ENCODE measurements at places on chromosomes 2 and 18.

DNA sequence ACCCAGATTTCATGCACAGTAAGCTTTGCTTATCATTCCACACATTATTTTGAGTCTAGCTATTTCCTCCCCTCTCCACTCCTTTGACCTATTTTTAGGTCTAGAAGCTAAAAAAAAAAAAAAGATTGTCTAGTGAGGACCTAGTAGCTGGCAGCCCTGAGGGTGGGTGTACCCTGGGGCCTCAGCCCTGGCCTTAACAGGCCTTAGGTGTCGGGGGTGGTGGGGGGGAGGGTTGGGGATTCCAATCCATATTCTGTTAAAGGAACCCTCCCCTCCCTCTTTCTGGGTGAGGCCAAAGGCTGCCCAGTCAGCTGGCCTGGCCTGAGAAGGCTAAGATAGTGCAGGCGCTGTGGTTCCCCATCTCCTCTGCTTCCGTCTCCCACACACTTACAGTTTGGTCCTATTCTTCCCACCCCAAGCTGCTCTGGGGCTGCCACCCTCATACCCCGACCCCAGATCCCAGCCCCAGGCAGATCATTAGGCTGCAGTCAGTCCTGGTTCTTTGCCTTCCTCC is 65.5 kb upstream of the HK2 start:
- no peak for DNase-seq

- no peak for DNase-seq
Measured at GRCh38 chr18:42649331-42650035, 466.0 kb downstream of the RIT2 start.

GRCh38 chr2:238569507-238570195 is 142.9 kb downstream of the ASB1 start:
- DNase-seq = peak; percentile 85

DNA sequence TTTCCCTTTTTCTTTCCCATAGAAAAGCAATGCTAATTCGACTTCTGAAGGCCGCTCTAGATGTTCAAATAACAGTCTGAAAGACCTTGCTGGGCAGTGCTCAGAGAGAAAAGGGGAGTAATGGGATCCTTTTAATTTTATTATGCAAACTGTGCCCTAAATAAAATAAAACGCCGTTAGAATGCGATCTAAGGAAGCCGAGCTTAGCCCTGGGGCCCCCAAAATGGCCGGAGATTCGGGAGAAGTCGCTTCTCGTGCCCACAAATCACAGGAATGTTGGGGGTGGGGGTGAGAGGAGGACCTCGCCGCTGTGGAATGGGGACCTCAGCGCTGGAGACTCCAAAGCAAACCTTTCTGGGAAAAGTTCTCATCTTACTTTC is 8.4 kb upstream of the POU3F3 start:
- no peak for DNase-seq

DNA sequence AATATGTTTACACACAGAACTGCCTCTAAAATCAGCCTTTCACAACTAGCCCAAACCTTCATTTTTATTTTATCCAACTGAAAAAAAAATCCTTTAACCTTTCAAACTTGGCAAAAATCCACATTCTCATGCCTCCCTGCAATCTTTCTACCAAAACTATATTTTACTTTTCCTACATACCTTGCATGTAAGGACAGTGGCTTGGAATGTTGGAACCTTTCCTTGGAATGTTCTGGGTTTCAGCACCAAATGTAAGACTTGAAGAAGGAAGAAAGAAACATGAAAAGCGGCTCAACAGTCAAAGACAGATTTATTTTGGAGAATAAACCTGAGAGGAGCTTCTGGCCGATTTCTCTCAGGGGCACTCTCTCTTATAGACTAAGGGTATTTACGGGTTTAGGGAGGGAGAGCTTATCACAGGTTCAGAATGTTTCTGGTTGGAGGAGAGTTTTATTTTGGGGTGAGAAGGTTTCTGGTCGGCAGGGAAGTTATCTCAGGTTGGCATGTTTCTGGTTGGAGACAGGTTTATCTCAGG is 79.7 kb downstream of the RRM2 start:
- DNase-seq = no peak

DNA sequence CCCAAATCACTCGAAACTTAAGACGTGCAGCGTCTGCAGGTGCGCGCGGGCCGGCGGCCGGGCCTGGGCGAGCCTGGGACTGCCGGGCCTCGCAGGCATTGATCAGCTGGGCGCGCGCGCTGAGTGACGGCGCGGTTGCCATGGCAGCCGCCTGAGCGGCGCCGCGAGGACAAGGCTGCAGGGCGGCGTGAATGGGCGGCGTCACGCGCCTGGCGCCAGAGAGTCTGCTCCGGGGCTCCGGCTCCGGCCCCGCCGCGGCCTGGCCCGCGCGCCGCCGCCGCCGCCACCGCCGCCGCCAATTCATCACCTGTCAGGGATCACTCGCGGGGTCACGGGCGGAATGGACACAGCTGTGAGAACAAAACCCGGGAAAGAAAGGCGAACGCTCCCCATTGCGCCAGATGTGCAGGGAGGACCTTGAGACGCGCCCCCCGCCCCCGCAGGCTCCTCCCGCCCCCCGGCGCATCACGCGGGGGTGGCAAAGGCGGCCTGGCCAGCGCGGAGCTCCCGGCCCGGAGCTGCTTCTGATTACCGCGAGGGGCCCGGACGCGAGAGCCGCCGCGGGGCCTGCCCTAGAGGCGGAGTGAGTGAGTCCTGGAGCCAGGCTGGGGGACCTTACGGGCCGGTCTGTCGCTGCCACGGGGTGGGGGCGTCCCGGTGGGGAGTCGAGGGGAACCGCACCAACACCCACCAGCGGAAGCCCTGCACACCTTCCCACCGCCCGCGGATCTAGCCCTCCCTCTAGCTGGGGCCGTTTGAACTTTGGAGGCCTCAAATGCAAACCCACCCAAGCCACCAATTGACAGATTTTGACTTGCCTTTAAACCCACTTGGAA is 2.9 kb upstream of the ID2 start:
- peak; percentile 86 for DNase-seq

- DNase-seq = no peak
Measured at GRCh38 chr18:54149078-54149697, 75.3 kb downstream of the MBD2 start.

- no peak for DNase-seq
Measured at GRCh38 chr2:52405980-52406379, 1361.6 kb upstream of the CHAC2 start.

- no peak for DNase-seq
Measured at GRCh38 chr18:6798896-6799295, 69.4 kb downstream of the ARHGAP28 start.

All from DMS79 treated with DMSO at 0.1 percent for 48 hours (cell line).